ENCODE measurements at places on chromosomes 5 and 9. TPM values are rescaled to one million over a fixed set of nuclear protein-coding genes. Genes with fewer than 3 reads are reported as not detected.

The SLCO4C1 gene
- total RNA-seq: not detected

The TAS2R1 gene
- not detected for total RNA-seq

The GABRA1 gene
- total RNA-seq: not detected

The CCDC192 gene
- not detected for total RNA-seq

The ADCY2 gene
- not detected for total RNA-seq

The CDC25C gene
- 24.3 TPM for total RNA-seq

The VPS13A gene
- total RNA-seq: 17.0 TPM

The ZMAT2 gene
- 37.7 TPM for total RNA-seq

The FOXE1 gene
- total RNA-seq: not detected

The DOK3 gene
- total RNA-seq: 1.2 TPM

The FGF1 gene
- 1.8 TPM for total RNA-seq

The HK3 gene
- total RNA-seq: not detected

The MRPL36 gene
- total RNA-seq: 76.7 TPM

The PCAT7 gene
- under 0.01 TPM for total RNA-seq

The GCNT4 gene
- 0.58 TPM for total RNA-seq

The SEMA5A gene
- 5.8 TPM for total RNA-seq

The MEIKIN gene
- total RNA-seq: not detected

The NDUFS6 gene
- total RNA-seq: 56.7 TPM

The ADAMTS19 gene
- not detected for total RNA-seq

The NRARP gene
- not detected for total RNA-seq

The DMRT2 gene
- not detected for total RNA-seq

The DBH gene
- not detected for total RNA-seq

The C5orf52 gene
- total RNA-seq: not detected

The ZDHHC11 gene
- under 0.01 TPM for total RNA-seq

The BSPRY gene
- not detected for total RNA-seq

The UBE2QL1 gene
- total RNA-seq: not detected

The FYB1 gene
- total RNA-seq: not detected

The PCDHGB7 gene
- 4.3 TPM for total RNA-seq
